ENCODE measurements at places on chromosomes 11 and 22.

GRCh38 chr11:69265911-69266510, 27.9 kb upstream of the MYEOV start:
- no peak for DNase-seq

DNA sequence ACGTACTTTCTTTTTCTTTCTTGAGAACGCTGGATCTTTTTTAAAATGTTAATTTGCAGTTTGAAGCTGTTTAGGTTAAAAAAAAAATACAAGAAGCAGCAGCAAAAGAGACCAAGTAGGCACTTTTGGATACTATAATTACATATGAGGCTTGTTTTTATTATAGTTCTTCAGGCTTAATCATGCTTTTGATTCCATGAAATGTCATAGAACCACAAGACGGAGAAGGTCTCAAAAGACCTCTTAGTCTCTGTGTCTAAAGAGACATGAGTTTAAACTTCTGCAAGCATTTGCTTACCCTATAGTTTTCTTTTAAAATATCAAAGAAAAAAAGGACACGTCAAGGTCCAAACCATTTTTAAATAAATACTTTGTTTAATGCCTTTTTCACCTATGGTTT, 18.8 kb upstream of the MMP20 start:
- no peak for DNase-seq

DNA sequence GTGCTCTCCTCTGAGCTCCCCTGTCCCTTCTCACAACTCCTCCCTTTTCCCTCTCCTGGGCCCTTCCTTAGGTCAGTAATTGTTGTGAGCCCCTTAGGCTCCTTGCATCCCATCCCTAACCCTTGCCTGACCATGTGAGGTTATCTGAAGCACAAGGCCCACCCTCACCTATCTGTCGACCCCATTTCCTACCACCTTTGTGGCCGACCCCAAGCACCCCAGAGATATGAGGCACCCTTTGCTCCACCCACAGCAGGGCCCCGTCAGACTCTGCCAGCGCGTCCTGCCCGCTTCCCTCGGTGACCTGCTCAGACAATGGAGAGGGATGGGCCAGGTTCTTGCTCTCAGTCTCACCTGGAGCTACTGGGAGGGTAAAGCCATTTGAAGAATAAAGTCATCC, 1.3 kb downstream of the GNG3 start:
- DNase-seq, result no peak

GRCh38 chr11:46492532-46492931, 101.0 kb upstream of the CHRM4 start:
- no peak for DNase-seq

GRCh38 chr11:84140386-84141169, 854.4 kb upstream of the CCDC90B start:
- DNase-seq, result no peak

DNA sequence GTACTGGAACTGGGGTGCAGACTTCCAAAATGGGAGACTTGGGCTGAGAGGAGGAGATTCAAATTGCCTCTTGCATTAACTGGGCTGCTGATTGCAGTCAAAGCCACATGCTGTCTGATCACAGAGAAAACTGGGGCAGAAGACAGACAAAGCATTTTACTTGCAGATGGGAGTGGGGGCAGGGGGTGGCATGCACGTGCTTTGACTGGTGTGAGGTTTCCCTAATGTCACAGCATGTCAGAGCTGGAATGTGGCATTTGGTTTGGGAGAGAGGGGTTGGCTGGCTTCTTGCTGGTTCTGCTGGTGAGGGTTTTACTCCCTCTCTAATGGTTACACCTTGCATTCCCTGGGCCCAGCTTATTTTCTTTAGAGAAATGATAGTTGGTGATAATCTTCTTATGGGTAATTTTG, 2.9 kb downstream of the TUB start:
- DNase-seq, result no peak

DNA sequence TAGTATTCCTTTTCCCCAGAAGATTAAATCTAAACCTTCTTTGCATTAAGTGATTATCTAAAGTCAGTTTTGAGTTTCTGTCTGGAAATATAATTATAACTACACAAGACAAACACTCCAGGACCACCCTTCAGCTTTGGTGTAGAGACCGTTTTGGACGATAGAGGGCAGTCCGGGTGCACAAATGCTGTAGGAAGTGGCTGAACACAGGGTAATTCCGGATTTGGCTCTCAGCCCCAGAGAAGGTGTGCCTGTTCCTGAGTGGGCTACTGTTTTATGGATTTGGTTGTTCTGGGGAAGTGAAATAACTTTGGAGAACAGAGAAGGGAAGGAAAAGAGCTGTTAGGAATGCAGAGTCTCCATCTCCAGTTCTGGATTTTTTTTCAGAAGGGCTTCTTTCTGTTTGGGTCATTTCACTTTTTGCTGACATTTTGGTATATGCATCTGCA, 14.8 kb downstream of the EXT2 start:
- DNase-seq, result no peak

DNA sequence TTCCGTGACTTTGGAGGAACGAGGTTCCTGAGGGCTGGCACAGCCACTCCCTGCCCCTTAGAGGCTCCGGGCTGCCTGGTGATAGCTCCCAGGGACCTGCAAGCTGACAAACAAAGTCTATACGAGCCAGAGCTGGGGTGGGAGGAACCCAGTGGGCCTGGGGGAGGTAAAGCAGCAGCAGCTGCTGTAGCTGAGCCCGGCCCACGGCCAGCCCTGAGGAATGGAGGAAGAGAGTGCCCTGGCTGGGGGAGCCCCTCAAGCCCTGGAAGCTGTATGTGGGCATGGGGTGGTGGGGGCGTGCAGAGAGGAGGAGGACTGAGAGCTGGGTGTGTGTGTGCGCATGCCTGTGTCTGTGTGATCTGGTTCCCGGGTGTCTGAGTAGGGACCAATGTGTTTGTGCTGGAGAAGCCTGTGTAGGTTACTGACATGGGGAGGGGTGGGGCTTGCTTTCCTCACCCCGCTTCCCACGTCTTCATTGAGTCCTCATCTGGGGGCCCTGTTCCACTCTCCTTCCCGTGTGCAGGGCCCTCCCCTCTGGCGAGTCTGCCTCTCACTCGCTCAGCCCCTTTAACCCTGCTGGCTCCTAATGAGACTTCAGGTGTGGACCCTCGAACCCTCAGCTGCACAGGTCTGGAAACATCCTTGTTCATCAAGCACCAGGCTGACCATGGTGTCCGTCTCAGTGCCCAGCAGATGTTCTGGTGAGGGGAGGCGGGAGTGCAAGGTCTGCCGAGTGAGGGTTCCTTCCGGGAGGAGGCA, 10.8 kb downstream of the ST3GAL4 start:
- no peak for DNase-seq
